Glomerular endothelial cell (primary cell): ENCODE measurements at places on chromosomes 11 and 22. TPM values are rescaled to one million over a fixed set of nuclear protein-coding genes. Genes with fewer than 3 reads are reported as not detected.

GRCh38 chr11:129280027-129280811 is 88.1 kb upstream of the ARHGAP32 start:
- DNase-seq, result no peak

DNA sequence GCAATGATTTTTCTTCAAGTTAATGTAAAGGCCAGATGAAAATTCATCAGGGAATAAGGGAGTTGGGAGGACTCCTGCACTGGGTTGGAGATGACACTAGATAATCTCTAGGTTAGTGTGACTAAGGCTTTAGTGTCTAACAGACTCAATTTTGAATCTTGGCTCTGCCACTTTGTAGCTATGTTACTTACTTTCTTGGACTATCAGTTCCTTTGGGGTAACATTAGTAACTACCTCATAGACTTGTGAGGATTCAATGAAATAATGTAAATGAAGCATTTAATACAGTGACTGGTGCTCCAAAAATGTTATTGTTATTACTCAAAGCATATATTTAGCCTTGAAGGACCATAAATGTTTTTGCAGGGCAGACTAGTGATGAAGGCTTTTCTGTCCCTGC is 9.6 kb upstream of the CCDC89 start:
- DNase-seq, result no peak

- DNase-seq, result no peak
Measured at GRCh38 chr22:28907311-28908008, 24.1 kb downstream of the ZNRF3 start.

GRCh38 chr11:28289444-28289843 is 181.3 kb downstream of the METTL15 start:
- DNase-seq, result no peak

- no peak for DNase-seq
Measured at GRCh38 chr11:10441652-10442503, 13.2 kb upstream of the AMPD3 start.

MFRP gene
- 0.35 and 0.39 TPM in 2 replicates for total RNA-seq

CHST1 gene
- total RNA-seq, result 42.1 and 258 TPM in 2 replicates

DNA sequence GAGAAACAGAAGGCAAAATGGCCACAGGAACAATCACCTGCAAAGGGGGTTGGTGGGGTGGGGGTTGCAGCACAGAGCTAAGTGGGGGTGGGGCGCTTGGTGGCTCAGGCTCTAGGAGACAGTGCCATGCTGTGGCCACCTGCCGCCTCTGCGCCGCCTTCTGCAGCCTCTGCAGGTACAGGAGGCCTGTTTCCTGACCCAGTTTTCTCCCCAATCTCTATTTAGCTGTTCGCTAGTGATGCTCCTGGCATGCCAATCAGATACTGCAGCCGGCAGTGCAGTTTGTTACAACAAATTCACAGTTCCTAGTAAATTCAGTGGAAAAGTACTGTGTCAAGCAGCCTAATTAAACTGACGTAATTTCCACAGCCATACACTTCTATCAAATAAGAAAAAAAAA is 106.4 kb downstream of the SERGEF start:
- DNase-seq, result no peak

SSTR3 gene
- 0.05 TPM in 1 of 2 replicates, not detected in the other for total RNA-seq

OR4A47 gene
- not detected in 2 replicates for total RNA-seq

- no peak for DNase-seq
Measured at GRCh38 chr22:20427104-20427944, 10.3 kb downstream of the SCARF2 start.

ELFN2 gene
- 3.2 and 5.0 TPM in 2 replicates for total RNA-seq

- no peak for DNase-seq
Measured at GRCh38 chr11:73203790-73204189, 14.3 kb upstream of the P2RY2 start.

GRCh38 chr11:130390071-130390758 is 38.2 kb downstream of the ADAMTS8 start:
- no peak for DNase-seq

MRGPRX3 gene
- not detected in 2 replicates for total RNA-seq

DNA sequence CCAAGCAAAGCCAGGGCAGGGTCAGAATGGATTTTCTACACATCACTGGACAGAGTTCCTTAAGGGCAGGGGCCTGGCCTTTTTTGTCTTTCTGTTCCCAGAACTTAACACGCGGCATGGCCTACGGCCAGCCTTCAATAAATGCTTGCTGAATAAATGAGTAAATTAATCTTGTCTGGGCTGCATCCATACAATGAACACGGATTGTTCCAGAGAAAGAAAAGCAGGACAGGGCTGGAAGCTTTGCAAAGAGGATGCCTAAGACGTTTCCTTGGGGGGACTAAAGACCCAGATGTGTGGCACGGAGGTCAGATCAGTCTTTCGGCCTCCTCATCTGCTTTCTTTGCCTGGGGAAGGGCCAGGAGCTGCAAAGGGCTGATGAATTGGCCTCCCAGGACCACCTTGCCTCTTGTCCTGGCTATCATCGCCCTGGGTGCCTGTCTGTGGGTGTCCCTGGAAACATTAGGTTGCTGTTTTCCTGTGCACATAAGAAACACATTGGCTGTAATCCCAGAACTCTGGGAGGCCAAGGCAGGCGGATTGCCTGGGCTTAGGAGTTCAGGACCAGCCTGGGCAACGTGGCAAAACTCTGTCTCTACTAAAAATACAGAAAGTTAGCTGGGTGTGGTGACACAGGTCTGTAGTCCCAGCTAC is 20.8 kb upstream of the RFPL3 start:
- DNase-seq, result no peak

BTBD10 gene
- total RNA-seq, result 57.5 and 62.4 TPM in 2 replicates

RFPL2 gene
- total RNA-seq, result not detected in 2 replicates

GRCh38 chr11:74749965-74750296 is 1.3 kb downstream of the RNF169 start:
- no peak for DNase-seq

DNA sequence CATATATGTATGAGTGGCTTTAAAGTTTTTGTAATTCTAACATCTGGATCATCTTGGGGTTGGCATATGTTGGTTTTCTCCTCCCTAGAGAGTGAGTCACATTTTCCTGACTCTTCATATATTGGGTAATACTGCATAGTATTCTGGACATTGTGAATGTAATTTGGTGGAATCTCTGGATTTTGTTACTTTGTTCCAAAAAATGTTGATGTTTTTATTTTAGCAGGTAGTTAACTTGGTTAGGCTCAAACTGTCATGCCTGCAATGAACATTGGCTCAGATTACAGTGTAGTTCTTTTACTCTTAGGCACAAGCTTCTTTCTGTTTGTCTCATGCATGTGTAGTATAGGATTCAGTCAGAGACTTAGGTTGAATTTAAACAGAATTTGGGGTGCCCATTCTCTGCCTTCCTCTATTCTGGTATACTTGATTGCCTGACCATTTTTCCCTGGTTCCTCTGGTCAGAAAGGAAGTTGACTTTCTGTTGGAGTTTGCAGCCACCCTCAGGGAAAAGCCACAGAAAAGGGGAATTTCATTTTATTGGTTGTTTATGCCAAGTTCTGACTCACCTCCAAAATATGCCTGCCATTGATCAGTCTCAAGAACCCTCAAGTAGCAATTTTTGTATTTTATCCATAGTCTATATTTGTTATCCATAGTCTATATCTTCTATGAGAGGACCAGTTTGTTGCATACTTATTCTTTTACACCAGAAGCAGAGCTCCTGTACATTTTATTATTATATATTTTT is 151.7 kb downstream of the UVRAG start:
- DNase-seq, result no peak

SCGB1D2 gene
- not detected in 2 replicates for total RNA-seq

- DNase-seq, result no peak
Measured at GRCh38 chr11:78828676-78829075, 254.0 kb upstream of the NARS2 start.

- DNase-seq, result no peak
Measured at GRCh38 chr11:107623183-107623582, 32.2 kb downstream of the ELMOD1 start.
